Foreskin keratinocyte (primary cell): ENCODE measurements at places on chromosomes 7 and 10.

GRCh38 chr10:122561212-122561611 is 658 bp downstream of the DMBT1 start:
- DNase-seq = no peak

- no peak for DNase-seq
Observed at GRCh38 chr10:49350846-49351532, 44.9 kb downstream of the DRGX start.

GRCh38 chr7:117015258-117016184 is 62.2 kb downstream of the ST7 start:
- DNase-seq = no peak

GRCh38 chr10:30737931-30738391 is 108.4 kb upstream of the LYZL2 start:
- no peak for DNase-seq

GRCh38 chr7:43522406-43523156 is 60.3 kb upstream of the STK17A start:
- peak; percentile 99 for DNase-seq
